ENCODE measurements at places on chromosomes 1 and 21.

DNA sequence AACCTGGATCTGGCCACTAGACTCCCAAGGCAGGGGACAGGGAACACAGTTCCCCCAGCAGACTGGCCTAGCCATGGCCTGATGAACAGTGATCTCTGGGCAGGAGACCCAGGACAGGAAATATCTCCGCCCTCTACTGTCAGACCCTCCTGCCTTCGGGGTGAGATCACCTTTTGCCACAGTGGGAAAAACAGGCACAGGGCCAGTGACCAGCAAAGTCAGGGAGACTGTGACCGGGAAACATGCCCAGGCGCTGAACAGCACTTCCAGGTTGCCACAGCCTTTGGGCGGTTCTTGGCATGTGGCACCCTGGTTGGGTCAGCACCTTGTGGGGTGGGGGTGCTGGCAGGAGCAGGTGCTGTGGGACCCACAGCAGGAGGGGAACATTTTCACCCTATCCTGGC lies 8.9 kb upstream of the ZNF669 start:
- peak; percentile 22 for DNase-seq

GRCh38 chr1:67563684-67564083 lies 121.3 kb upstream of the GADD45A start:
- no peak for DNase-seq

GRCh38 chr1:30253361-30253760 lies 470.0 kb downstream of the MATN1 start:
- no peak for DNase-seq

GRCh38 chr21:27713154-27714109 lies 746.5 kb upstream of the ADAMTS5 start:
- no peak for DNase-seq

- DNase-seq: no peak
Measured at GRCh38 chr1:56654126-56654923, 9.2 kb downstream of the PRKAA2 start.

- no peak for DNase-seq
Measured at GRCh38 chr1:44303532-44303931, 51.5 kb downstream of the ERI3 start.
